ENCODE measurements at places on chromosomes 7 and 10. TPM values are rescaled to one million over a fixed set of nuclear protein-coding genes. Genes with fewer than 3 reads are reported as not detected.

The ASB4 gene
- not detected for total RNA-seq

The CFAP69 gene
- total RNA-seq: 1.2 TPM

The ACTA2 gene
- total RNA-seq: 961 TPM

The RARRES2 gene
- total RNA-seq: 1.3 TPM

The NCF1 gene
- total RNA-seq: not detected

The PI4K2A gene
- 20.1 TPM for total RNA-seq

The GIMAP1 gene
- total RNA-seq: not detected

The TACR2 gene
- 0.19 TPM for total RNA-seq

The ADCY1 gene
- total RNA-seq: 0.56 TPM

The FAM25G gene
- total RNA-seq: not detected

The ALOX5 gene
- 0.19 TPM for total RNA-seq

The CUBN gene
- total RNA-seq: 0.77 TPM

The CPA1 gene
- not detected for total RNA-seq

The SPDYE1 gene
- total RNA-seq: not detected

The HOXA13 gene
- total RNA-seq: under 0.01 TPM

The SORCS3 gene
- total RNA-seq: not detected

The TMEM213 gene
- not detected for total RNA-seq

The TNS3 gene
- 74.7 TPM for total RNA-seq

The TMEM176B gene
- total RNA-seq: not detected

The ZNF273 gene
- total RNA-seq: 3.1 TPM

The LRRC27 gene
- 10.1 TPM for total RNA-seq

The ASZ1 gene
- not detected for total RNA-seq

Measured in regular cardiac myocyte (primary cell).